Uterus (tissue), 4 donors: ENCODE measurements at places on chromosomes 5 and 9. TPM values are rescaled to one million over a fixed set of nuclear protein-coding genes. Genes with fewer than 3 reads are reported as not detected.

DNA sequence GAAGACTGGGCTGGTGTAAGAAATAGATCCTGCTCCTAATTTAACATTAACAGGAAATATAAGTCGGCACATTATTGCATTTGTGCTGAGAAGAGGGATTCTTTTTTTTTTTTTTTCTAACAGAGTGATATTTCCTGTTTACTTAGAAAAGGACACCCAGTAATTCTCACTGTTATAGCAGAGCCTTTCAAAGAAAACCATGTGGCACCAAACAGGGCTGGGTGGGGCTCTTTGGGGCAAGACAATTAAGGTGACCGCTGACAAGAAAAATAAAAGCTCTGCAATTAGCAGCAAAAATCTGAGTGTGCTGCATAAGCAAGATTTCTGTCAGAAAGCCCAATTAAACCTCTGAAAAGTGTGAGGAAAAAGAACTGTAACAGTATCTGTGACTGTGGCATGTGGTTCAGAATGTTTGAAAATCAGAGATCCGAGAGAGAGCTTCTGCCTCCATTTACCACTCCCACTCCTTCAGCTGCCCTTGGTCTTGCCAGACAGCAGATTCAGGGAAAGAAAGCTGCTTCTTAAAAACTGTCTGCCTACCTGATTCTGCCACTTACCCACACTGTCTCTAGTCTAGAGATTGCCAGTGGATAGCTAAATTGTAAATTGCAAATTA, 77.1 kb upstream of the IQGAP2 start:
- no peak for DNase-seq

GRCh38 chr9:78565481-78565880, 268.6 kb downstream of the PSAT1 start:
- DNase-seq: no peak

GRCh38 chr5:154849791-154850201, 607 bp downstream of the FAXDC2 start:
- DNase-seq: no peak

DNA sequence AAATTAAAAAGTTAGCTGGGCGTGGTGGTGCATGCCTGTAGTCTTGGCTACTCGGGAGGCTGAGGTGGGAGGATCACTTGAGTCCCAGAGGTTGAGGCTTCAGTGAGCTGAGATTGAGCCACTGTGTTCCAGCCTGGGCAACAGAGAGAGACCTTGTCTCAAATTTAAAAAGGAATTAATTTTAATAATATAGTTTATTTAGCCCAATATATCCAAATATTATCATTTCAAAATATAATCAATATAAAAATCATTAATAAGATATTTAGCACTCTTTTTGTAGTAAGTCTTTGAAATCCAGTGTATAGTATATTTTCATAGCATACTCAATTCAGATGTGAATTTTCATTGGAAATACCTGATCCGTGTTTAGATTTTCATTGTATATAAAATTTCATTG, 43.2 kb upstream of the ORM1 start:
- no peak for DNase-seq

GRCh38 chr5:145293716-145294115, 541.4 kb downstream of the PRELID2 start:
- no peak for DNase-seq

OSTF1 gene
- total RNA-seq: 33.2 TPM
